ENCODE measurements at places on chromosomes 3 and 15.

GRCh38 chr3:55128225-55128823, 200.5 kb upstream of the LRTM1 start:
- no peak for DNase-seq

GRCh38 chr3:109269577-109270275, 46.6 kb downstream of the DPPA2 start:
- DNase-seq = no peak

GRCh38 chr3:174199696-174200095, 659.4 kb upstream of the NAALADL2 start:
- no peak for DNase-seq

DNA sequence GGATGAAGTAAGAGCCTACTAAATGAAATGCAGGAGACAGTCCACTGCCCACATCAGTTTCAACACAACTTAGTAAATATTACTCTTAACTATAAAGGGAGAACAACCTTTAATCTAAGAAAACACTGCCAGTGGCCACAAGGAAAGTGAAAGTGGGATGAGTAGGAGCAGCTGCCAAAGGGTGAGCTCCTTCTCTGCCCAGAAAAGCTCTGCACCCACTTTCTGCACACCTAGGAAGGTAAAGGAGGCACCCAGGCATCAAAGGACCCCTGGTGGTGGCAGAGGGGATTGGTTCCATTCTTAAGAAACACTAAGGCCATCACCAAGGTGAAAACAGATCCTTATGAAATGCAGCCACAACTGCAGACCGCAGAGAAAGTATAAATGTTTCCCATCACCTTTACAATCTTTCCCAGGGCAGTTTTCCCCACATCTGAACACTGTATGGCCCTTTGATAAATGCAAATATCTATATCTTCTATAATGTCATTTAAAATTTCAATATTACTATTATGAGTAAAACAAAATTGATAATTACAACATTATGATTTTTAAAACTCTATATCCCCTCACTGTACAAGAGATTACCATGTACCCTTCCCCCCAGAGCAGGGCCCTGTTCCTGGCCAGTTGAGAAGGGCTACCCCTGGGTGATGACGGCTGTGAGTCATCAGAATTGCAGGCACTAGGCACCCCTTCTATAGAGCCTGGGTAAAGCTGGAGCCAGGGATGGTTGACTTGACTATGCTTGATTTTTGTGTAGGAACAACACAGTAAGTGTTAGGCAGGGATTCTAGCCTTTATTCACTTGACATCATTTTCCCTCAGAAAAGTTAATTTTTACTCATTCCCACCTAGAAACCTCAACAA, 92.0 kb downstream of the SNRK start:
- peak; percentile 16 for DNase-seq

GRCh38 chr15:96297783-96298182, 32.7 kb upstream of the NR2F2 start:
- DNase-seq = no peak

- peak; percentile 24 for DNase-seq
Observed at GRCh38 chr3:10471054-10471688, 34.2 kb downstream of the ATP2B2 start.

- no peak for DNase-seq
Observed at GRCh38 chr3:38446085-38446686, 7.5 kb upstream of the ACVR2B start.

GRCh38 chr3:79973482-79973881, 205.7 kb upstream of the ROBO1 start:
- DNase-seq = no peak

DNA sequence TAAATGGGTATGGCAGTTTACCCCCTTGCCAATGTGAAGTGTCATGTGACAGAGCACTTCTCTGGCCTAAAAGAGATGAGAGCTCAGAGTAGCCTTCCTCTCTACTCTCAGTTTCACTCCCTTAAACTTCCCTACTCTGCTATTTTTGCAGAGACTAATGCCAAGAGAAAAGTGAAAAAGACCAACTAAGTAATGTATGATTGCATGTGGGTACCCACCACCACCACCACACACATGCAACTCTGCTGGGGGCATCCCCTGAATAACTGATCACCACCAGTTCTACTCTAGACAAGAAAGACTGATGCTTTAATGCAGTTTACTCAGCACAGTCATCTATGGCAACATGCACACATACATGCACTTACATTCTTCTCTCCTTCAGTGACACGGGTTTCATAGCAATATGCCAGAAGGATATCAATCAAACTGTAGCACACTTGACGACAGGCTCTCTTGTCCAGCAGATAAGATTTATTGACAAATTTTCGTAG, 31.3 kb downstream of the SHQ1 start:
- DNase-seq = no peak

- DNase-seq = no peak
Observed at GRCh38 chr3:15527031-15527459, 5.5 kb upstream of the COLQ start.

GRCh38 chr15:70182858-70183695, 85.4 kb upstream of the TLE3 start:
- no peak for DNase-seq

GRCh38 chr3:115160295-115160694, 13.2 kb upstream of the ZBTB20 start:
- DNase-seq = no peak

- no peak for DNase-seq
Observed at GRCh38 chr3:71042759-71043158, 540.8 kb downstream of the FOXP1 start.

- DNase-seq = no peak
Observed at GRCh38 chr3:184604039-184604601, 42.5 kb downstream of the EPHB3 start.

- no peak for DNase-seq
Observed at GRCh38 chr3:15578289-15578867, 23.0 kb downstream of the HACL1 start.

- DNase-seq = no peak
Observed at GRCh38 chr15:43095708-43096347, 10.0 kb downstream of the UBR1 start.

DNA sequence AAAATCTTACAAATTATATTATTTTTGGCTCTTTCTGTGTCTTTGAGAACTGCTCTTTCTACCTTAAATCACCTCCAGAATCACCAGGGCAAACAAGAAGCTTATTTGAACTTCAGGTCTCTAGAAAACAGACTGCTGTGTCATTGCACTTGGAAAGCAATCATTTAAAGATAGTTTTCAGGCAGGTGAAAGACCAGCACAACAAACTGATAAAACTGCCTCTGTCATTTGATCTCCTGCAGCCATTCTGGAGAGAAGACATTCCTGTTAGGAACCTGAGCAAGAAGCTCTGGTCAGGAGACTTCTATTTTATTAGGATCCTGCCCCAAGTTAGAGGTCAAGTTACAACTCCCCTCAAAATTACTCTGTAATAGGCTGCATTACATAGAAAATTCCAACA, 50.7 kb upstream of the AP4E1 start:
- DNase-seq = no peak

- DNase-seq = no peak
Observed at GRCh38 chr3:110736332-110736731, 335.3 kb upstream of the NECTIN3 start.

GRCh38 chr3:150324788-150325187, 83.3 kb upstream of the TSC22D2 start:
- no peak for DNase-seq

- DNase-seq = peak; percentile 11
Observed at GRCh38 chr3:104564045-104564643, 802.6 kb upstream of the ALCAM start.

- DNase-seq = no peak
Observed at GRCh38 chr15:44087578-44088465, 107.2 kb downstream of the FRMD5 start.

GRCh38 chr3:129226374-129226773, 23.0 kb upstream of the COPG1 start:
- DNase-seq = no peak

DNA sequence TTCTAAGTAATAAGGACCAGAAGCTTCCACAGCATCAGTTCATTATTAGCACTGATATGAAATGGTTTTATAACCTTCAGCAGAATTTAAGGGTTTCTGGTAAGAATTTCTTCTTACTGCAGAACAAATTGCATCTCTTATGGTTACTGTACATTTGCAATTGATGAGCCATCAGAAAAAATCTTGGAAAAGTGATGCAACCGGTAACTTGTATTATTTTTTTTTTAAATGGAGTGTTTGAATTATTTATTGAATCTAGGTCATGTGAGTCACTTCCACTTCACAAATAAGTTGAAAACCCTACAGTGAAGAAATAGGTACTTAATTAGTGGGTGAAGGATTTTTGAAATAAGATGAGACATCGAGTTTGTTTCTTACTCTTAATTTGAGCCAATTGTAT, 786.0 kb downstream of the TUSC7 start:
- DNase-seq = no peak

- no peak for DNase-seq
Observed at GRCh38 chr3:184430940-184431339, 51.1 kb downstream of the CHRD start.

GRCh38 chr3:126019683-126020082, 50.7 kb downstream of the ROPN1B start:
- no peak for DNase-seq

DNA sequence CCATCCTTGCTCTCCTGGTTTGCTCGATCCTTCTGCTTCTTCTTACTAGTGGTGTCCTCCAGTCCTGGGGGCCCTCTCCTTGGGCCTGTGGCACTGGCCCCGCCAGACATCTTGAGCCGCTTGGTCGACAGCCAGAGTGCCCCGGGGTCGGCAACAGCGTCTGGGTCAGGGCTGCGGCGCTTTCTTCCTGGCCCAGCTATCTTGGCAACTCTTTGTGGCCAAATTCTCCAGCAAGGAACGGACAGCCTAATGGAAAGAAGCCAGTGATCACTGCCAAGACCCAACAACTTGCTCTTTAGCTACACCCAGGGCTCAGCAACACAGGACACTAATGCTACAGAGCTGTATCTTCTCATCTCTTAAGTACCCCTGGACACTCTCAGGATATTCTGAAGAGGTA, 1.6 kb downstream of the USP19 start:
- no peak for DNase-seq

DNA sequence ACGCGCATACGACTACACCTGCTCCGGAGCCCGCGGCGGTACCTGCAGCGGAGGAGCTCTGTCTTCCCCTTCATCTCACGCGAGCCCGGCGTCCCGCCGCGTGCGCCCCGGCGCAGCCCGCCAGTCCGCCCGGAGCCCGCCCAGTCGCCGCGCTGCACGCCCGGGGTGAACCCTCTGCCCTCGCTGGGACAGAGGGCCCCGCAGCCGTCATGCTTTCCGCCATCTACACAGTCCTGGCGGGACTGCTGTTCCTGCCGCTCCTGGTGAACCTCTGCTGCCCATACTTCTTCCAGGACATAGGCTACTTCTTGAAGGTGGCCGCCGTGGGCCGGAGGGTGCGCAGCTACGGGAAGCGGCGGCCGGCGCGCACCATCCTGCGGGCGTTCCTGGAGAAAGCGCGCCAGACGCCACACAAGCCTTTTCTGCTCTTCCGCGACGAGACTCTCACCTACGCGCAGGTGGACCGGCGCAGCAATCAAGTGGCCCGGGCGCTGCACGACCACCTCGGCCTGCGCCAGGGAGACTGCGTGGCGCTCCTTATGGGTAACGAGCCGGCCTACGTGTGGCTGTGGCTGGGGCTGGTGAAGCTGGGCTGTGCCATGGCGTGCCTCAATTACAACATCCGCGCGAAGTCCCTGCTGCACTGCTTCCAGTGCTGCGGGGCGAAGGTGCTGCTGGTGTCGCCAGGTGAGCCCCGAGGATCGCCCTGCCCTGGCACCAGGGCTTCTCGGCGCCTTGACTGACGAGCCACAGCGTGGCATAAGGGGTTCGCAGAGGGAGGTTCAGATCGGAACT, 420 bp downstream of the SLC27A2 start:
- DNase-seq = no peak

GRCh38 chr3:141275032-141275422, 43.4 kb downstream of the PXYLP1 start:
- no peak for DNase-seq

DNA sequence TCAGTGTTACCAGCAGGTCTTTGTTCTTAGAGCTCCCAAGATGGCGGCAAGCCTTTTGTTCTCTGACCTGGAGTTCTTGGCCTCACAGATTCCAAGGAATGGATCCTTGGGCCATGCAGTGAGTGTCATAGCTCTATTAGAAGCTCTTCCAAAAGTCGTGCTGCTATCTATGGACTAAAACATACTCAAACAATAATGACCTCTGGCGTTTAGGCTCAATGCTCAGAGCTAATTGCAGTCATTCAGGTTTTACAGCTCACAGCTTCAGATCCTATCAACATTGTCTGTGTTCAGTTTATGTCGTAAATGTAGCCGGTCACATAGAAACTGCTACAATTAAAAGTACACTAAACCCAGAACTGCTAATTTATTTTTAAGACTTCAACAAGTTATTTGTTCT, 22.2 kb downstream of the CCRL2 start:
- no peak for DNase-seq

- no peak for DNase-seq
Observed at GRCh38 chr3:28476764-28477163, 128.1 kb upstream of the AZI2 start.

GRCh38 chr3:175493301-175493700, 634.2 kb downstream of the NAALADL2 start:
- DNase-seq = no peak

DNA sequence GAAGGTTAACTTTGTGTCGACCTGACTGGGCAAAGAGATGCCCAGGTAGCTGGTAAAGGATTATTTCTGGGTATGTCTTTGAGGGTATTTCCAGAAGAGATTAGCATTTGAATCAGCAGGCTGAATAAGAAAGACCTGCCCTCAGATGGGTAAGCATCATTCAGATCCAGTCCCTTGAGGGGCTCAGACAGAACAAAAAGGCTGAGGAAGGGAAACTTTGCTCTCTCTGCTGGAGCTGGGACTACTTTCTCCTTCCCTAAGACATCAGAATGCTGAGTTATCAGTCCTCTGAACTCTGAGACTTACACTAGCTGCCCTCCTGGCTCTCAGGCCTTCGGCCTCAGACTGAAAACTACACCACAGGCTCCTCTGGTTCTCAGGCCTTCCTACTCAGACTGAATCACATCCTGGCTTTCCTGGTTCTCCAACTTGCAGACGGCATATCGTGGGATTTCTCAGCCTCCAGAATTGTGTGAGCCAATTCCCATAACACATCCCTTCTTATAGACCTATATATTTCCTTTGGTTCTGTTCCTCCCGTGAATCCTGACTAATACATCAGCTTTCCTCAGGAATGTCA, 982.9 kb downstream of the TUSC7 start:
- no peak for DNase-seq

- DNase-seq = no peak
Observed at GRCh38 chr15:39860871-39861270, 59.2 kb downstream of the GPR176 start.

- no peak for DNase-seq
Observed at GRCh38 chr3:94285872-94286271, 223.0 kb downstream of the NSUN3 start.

All from NCI-H2029 treated with DMSO at 0.1 percent for 48 hours (cell line).